RCC 7860 (cell line): ENCODE measurements at places on chromosomes 7 and 10.

- no peak for DNase-seq
Observed at GRCh38 chr10:130744631-130745030, 566.9 kb downstream of the TCERG1L start.

DNA sequence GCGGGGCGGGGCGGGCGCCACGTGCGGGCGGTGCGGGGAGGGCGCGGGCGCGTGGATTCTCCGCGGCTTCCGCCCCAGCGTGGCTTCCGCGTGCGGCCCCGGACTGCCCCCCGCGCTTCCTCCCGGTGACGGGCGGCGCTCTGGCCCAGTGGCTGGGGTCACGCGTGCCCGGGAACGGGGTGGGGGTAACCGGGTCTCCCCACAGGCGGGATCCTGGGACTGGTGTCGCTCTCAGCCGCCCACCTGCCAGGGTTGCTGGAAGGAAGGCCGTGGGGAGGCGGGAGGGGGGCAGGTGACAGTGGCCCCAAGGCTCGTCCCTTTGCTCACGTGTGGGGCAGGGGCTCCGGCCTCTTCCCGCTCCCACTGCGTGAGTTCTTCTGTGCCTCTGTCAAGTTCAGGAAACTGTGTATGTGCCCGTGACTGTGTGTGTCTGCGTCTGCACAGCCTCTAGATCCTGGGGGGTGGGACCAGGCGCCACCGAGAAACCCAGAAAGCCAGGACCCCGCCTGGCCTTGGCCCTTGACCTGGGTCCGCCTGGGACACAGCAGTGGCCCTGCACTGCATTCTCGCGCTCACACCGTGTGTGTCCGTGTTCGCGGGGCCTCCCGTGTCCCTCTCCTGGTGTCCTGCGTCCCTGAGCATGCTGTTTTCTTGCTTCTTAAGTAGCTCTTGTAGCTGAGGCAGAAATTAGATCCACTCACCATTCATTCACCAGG lies 919 bp downstream of the MAFK start:
- no peak for DNase-seq

GRCh38 chr10:84825330-84825729 lies 496.9 kb downstream of the CCSER2 start:
- peak; percentile 26 for DNase-seq

DNA sequence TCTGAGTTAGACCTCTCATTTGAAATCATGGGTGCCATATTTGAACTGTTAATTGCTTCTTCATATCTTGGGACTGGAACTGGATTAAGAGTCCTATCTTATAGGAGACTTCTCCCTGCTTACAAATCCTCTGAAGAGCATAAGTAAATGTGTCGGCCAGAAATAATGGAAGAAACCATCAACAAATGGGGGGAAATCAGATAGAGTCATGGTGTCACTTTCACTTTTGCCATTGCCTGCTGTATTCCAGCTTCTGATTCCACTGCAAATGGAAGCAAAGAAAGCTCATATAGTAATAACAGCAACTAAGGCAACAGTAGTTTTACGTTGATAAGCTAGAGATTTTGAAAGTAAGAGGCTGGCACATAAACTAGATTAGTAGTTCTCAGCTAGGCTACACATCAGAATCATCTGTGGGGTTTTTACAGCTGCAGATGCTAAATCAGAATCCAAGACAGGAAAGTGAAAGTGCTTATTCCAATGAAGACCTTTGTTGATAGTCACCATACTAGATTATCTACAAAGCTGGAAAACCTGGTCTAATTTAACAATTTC lies 12.3 kb upstream of the CRPPA start:
- no peak for DNase-seq

GRCh38 chr7:137989590-137989989 lies 12.3 kb downstream of the CREB3L2 start:
- DNase-seq: no peak

GRCh38 chr7:132533916-132534315 lies 42.4 kb downstream of the PLXNA4 start:
- no peak for DNase-seq

DNA sequence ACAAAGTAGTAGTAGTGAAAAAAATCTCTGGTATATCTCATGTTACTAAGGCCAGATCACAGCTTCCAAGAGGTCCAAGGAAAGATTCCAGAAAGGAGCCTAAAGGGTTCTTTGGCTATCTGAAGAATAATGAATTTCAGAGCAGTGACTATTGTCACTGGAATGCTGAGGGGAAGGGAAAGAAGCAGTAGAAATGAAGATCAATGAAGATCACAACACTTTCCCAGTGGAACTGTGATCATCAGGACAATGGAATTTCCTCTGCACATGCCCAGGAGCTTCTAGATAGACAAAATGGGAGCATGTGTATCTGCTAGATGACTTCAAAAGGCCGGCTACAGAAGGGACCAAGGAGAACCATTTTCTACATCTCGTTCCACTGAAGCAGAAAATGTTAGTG lies 219.5 kb upstream of the PHYHIPL start:
- DNase-seq: no peak

DNA sequence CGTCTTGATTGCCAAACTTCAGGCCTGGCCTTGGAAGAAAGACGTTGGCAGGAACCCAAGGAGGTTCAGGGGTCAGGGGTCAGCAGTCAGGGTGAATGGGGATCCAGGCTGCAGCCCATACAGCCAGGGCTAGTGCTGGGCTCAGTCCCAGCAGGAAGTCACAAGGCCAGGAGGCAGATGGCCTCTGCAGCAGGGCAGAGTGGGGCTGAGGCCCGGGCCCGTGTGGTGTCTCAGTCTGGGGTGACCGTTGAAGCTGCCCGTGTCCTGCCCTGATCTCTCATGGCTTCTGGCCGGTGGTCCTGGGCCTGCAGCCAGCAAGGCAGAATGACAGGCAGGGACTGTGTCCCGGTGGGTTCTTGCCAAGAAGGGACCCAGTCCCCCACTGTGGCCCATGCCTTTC lies 26.6 kb upstream of the PURB start:
- DNase-seq: no peak

GRCh38 chr7:90816511-90817142 lies 220.5 kb downstream of the CDK14 start:
- DNase-seq: peak; percentile 99

- DNase-seq: no peak
Observed at GRCh38 chr7:89908736-89909135, 245.5 kb upstream of the STEAP1 start.

- no peak for DNase-seq
Observed at GRCh38 chr7:84783141-84783778, 403.6 kb downstream of the SEMA3D start.

- DNase-seq: no peak
Observed at GRCh38 chr7:158444501-158445420, 142.9 kb downstream of the PTPRN2 start.

DNA sequence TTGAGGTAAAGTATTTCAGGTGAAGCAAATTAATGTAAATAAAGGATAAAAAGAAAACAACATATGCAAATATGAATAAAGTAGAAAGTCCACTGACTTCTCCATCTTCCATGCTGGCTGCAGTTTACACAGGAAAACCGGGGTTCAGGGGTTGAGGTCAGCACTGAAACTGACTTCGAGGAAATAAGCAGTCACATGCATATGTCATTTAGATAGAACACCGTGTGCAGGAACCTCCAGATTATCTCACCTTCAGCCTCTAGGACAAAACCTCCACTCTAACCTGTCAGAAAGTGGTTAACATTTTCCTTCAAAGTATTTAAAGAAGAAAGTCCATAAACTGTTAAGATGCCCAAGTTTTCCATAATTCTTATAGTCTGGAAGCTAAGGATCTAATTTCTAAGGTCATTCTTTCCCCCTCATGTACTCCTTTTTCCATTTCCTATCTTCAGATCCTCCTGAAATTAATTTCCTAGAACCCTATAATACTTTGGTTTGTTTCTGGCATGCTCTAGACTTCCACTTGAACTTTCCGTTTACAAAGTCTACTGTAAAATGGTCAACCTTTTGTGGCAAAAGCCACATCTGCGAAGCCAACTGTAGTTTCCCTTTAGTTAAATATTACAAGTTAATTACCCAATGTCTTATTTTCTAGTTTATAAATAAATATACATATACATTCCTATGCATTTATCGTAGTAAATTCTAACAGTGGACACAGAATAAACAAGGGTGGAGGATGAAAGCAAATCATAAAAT lies 173.3 kb downstream of the RAPGEF5 start:
- DNase-seq: no peak

GRCh38 chr7:39317107-39317506 lies 249.1 kb upstream of the YAE1 start:
- DNase-seq: no peak

- DNase-seq: no peak
Observed at GRCh38 chr7:68925241-68925640, 673.0 kb upstream of the AUTS2 start.

DNA sequence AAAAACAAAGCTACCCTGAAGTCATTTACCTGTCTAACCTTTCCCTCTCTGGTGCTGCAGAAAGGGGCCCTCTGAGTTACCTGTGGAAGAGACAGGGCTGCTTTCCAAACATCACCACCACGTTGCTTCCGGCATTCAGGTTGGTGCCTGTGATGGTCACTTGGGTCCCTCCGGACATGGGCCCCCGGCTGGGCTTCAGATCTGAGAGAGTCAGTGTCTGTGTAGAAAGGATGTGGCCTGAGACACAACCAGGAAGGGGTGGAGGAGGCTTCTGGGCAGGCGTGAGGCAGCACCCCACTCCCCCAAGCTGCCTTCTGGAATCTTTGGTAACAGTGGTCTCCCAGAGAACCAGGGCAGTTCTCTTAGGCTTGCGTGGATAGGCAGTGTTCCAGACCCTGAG lies 388.9 kb downstream of the PLXNA4 start:
- no peak for DNase-seq

DNA sequence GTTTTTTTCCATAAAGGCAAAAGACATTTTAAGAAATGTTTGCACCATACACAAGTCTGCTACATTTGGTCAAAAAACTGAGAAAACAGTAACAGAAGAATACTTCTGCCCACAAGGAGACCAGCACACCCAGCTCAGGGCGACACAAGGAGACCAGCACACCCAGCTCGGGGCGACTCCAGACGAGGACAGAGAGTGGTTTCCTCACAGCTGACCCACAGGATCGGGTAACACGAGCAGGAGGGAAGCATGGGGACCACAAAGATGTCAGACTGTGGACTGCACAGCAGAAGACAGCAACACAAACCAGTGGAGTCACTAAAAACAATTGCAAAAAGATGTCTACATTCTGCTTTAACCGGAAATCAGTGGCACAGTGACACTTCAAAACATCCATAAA lies 237.6 kb downstream of the DIP2C start:
- DNase-seq: no peak

DNA sequence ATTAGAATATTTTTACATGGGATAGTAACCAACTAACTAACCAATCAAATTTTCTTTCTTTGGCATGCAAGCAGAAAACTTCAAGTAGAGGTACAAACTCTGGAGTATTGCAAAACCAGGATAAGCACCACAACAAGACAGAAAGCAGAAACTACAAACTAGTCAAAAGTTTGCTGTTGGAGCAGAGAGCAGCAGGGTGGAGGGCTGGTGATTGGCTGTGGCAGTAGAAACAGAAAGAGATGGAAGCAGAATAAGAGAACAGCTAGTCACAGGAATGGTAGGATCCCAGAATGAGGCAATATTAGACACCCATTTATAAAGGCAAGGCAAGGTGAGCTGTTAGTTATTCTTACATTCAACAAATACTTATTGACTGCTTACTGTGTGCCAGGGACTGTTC lies 6.8 kb upstream of the MACC1 start:
- no peak for DNase-seq

GRCh38 chr7:66452165-66452564 lies 176.5 kb upstream of the KCTD7 start:
- DNase-seq: no peak

- no peak for DNase-seq
Observed at GRCh38 chr10:104941662-104942061, 300.6 kb downstream of the SORCS3 start.

DNA sequence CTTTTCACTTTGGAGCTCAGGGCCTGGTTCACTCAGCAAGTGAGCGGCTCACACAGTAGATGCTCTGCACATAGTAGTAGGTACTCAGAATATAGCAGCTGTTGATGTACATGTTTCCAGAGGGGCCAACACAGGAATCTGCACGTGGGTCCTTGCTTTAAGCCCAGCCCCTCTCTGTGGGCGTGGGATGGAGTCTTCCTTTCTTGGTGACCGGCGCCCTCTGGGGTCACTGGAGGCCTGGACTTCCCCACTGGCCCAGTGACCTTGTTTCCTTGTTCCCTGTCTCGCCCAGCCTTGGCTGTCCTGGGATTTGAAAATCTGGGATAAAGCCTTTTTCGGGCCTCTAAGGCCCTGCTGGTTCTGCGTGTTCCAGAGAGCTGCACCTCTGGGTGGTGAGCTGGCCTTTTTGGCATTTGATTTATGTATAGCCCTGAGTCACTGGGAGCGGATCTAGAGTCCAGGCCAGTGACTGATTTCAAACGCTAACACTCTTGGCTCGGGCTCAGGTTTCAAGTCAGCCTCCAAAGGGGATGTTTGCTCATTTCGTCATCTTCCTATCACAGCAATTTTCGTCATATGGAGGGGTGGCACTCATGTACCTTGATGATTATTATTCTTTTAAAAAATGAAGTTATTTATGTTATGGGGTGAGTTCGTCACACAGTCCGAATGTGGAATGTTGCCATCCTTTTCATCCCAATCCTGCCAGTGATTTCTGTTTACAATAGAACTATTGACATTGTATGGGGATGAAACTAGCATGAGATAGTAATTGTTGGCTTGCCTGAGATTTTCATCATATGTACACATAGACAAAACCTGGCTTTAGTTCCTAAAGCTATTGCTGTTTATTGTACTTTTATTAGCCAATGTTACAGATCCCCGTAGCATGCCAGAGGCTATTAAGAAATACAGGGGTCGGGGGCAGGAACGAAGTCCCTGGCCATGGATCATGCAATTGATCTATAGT lies 65.5 kb downstream of the CUX1 start:
- peak; percentile 99 for DNase-seq

DNA sequence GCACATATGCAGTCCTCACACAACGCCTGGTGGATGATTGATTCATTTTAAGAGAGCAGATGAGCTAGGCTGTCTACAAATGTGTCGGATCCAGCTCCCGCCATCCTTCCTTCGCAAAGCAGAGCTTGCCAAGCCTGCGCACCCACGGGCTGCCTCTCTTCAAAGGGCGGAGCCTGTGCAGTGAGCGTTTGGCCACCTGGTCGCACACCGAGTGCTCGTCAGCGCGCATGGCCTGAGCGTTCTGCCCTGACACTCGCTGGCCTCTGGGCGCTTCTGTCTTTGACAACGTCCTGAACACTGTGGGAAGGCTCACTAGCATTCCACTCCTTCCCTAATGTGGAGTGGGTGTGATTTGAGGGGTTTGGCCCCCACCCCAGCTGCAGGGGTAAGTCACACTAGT lies 47.1 kb upstream of the TMEM72 start:
- DNase-seq: no peak

DNA sequence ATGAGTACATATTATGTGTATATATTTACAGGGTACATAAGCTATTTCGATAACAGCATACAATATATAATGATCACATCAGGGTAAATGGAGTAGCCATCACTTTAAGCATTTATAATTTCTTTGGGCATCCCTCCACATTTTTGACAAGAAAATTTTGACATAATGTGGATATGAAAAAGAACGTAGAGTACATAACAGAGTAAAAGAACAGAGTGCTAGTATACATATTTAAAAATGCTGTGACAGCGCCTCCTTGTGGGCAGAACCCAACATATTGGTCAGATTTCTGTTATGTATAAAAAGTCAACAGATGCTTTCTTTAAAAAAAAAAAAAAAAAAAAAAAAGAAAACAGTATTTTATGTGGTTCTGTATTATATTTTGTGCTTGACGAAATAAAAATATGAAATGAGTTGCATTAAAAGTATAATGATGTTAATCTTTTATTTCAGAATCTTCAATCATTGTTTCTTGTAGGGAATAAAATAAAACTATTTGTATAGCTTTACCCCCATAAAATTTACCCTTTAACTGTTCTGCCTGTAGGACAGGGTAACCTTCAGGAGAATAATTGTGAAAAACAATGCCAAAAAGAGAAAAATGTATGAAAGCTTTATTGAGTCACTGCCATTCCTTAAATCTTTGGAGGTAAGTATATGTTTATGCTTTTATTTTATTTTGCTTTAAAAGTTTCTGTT lies 18.3 kb upstream of the HBP1 start:
- peak; percentile 61 for DNase-seq
